ENCODE measurements at places on chromosomes 11 and 22.

GRCh38 chr11:130548491-130548833 is 100.0 kb downstream of the ADAMTS15 start:
- ATAC-seq = no peak

- ATAC-seq = no peak
Measured at GRCh38 chr22:28426346-28427132, 253.1 kb downstream of the TTC28 start.

DNA sequence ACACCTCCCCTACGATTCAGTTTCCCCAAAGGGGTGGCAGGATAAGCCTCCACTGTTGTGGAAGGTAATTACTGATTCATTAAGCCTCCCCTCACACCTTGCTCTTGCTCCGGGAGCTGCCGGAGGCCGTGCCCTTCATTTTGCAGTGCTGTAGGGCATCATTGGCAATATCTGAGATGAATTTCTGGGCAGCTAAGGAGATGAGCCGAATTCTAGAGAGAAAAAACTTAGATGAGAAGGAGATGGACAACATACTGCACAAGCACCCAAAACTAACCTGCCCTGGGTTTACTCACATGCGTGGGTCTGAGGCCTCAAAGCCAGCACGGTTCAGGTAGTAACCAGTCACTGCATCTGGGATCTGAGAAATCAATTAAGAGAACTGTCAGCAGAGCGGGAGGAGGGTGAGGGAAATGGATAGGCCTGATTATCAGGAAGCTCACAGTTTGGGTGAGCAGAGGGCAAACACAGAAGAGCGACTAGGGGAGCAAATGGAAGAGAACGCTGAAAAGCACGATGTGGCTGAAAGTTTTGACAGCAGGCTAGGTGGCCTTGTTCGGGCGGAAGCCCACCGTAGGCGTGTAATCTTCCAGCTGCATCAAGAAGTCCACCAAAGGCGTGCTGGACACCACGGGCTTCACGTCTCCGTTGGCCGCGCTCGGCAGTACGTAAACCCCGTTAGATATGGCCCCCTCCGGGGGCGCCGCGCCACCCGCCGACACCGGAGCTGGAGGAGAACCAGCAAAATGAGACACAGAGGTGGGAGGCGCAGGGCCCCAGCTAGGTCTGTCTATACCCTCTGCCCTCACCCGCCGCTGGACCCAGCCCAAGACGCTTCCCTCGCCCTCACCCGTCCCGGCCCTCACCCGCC is 689 bp downstream of the TAF10 start:
- peak; percentile 2 for ATAC-seq

GRCh38 chr11:33775832-33776470 is 1.6 kb upstream of the FBXO3 start:
- ATAC-seq = no peak

DNA sequence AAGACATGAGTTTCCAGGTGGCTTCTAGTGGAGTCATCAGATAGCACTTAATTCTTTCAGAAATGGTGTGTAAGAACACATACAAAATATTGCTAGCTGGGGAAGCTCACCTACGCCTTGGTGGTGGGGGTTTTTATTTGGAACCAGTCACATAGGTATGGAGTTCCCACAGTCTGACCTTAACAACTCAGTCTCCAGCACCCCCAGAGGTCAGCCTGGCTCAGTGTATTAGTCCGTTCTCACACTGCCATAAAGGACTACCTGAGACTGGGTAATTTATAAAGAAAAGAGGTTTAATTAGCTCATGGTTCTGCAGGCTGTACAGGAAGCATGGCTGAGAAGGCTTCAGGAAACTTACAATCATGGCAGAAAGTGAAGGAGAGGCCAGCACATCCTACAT is 317.5 kb upstream of the ZC3H12C start:
- ATAC-seq = no peak

DNA sequence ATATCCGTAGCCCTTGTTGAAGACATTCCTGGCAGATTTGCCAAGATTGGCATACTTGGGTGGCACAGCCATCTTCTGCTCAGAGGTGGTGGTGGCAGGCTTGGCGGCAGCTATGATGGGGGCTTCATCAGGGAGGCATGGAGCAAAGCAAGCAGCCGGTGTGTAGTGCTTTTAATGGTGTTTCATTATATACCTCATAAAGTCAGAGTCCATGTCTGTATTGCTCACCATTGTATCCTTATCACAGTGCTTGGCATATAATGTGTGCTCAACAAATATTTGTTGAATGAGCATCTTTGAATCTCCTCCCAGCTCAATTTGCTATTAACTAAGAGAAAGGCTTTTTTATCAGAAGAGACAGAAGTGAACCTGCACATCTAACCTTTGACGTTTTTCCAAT is 7.8 kb upstream of the DNHD1 start:
- no peak for ATAC-seq

- ATAC-seq = no peak
Measured at GRCh38 chr22:29485448-29485847, 5.4 kb downstream of the NEFH start.

DNA sequence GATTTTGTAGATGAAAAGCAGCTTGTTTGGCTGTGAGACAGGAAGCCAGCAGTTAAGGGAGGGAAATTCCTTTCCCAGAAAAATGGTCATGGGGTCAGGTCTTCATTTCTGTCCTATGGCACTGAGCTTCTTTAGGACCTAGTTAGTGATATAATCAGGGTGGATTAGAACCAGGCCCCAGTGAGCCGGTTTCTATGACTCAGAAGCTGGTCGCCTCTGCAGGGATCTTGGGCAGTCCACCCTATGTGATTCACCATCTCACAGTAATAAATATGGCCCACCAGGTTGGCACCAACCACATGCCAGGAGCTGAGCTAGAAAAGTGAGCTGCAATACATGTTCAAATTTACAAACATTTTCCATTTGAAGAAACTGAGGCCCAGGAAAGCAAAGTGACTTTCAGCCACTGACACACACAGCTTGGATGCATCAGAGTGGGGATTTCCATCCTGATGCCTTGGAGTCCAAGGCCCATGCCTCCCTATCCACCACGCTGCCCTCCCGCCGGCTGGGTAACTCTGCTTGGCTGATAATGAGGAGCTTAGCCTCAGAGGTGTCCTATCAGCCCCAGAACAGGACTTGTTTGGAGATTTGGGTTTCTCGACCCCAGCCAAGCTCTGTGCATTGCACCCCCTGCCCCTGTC is 42.0 kb downstream of the CD82 start:
- ATAC-seq = peak; percentile 64

- ATAC-seq = no peak
Measured at GRCh38 chr11:69657911-69658625, 17.1 kb downstream of the LTO1 start.

DNA sequence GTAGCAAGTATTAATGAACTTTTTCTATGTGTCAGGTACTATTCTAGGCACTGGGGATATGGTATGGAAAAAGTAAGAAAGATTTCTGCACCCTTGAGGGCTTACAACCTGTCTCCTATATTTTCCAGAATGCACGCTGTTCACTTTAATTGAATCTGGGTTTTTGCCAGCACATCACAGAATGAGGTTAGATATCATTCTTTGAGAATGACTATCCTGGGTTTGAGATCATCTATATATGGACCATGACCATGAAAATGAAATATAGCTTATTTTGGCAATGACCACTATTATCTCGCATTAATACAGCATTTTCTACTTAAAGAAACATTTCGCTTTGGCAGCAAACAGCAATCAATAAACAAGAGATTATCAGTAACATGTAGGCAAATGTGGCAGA is 46.9 kb downstream of the C11orf71 start:
- ATAC-seq = no peak

DNA sequence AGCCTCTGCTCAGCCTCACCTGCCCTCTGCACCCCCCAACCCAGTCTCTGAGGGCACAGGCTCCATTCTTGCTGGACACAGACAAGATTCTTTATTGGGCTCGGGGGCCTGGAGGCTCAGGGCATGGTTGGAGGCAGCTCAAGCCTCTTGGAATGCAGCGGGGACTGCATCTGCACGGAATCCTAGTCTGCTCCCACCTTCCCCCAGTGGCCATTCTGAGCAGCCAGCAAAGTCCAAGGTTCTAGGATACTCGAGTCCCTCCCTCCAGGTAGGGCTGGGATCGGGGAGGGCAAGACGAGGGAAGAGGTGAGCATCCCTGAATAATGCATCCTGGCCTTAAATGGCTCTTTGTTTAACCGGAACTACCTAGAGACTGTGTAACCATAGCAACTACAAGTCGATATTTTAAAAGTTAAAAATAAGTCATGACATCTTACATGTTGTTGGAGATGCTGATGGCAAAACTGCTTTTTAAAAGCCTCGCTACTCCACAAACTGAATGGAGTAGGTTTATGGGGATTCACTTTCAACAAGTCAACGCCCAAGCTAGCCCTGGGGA is 10.7 kb upstream of the IGSF22 start:
- ATAC-seq = no peak

DNA sequence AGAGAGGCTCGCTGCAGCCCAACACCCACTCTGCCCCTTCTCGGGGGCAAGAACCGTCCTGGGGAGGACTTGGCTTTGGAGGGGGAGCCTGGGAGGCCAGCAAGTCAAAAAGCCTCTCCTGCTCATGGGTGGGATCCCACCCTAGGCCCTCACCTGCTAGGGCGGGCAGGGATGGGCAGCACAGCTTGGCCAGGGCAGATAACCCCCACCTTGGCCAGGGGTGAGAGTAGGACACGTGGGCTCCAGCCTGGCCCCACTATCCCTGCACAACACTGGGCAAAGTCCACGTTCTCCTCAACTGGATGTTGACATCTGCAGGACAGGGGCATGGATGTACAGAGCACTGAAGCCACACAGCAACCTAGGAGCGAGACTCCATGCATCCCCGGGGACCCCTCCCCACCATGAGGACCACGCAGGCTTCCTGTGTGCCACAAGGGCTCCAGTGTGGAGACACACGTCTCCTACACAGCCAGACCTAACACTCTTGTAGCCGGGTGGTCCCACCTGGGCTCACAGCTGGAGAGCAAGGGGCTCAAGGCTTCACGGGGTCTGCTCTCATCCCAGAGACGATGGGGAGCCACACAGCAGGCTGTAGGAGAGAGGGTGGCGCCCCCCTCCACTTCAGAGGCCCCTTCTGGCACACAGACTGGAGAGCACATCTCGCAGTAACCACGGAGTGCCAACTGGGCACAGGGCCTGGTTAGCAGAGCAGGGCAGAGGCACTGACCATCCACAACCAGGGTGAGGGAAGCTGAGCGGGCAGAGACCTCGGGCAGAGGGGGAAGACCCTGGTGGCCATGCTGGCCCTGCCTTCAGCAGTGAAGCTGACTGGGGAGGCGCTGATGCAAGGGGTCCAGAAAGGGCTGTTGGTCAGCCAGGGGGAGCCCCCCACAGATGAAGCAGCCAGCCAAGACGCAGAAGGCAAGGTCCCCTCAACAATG is 171.1 kb downstream of the CRYBB2 start:
- no peak for ATAC-seq

DNA sequence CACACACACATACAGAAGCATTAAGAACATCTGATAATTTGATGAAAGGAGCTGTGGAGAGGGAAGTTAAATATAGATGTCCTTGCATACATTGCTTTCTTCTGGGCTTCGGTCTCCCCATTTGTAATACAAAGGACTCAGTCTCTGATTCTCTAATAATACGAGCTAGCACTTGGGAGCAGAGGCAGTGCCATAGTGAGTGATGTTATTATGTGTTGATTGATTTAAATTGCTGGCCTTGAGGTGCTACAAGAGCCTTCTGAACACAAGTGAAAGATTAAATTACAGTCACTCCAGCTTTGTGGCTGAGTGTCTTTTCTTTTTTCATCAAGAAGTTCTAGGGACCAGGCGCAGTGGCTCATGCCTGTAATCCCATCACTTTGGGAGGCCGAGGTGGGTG is 61.5 kb upstream of the HMGXB4 start:
- no peak for ATAC-seq

DNA sequence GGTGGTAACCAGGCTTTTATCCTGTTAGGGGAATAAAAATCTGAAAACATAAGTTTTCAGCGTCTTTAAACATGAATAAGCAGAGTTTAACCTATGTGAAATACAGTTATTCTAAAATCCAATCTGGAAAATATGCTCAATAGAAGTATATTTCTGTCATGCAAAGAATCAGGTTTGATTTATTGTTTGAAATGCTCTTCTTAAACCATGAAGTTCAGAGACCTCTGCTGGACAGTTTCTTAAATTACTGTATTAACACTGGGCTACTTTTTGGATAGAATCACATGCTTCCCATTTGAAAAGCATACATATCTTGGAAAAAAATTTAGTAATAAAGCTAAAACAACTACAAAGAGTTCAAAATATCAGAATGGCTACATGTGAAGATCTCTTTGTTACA is 25.4 kb downstream of the APIP start:
- ATAC-seq = no peak

DNA sequence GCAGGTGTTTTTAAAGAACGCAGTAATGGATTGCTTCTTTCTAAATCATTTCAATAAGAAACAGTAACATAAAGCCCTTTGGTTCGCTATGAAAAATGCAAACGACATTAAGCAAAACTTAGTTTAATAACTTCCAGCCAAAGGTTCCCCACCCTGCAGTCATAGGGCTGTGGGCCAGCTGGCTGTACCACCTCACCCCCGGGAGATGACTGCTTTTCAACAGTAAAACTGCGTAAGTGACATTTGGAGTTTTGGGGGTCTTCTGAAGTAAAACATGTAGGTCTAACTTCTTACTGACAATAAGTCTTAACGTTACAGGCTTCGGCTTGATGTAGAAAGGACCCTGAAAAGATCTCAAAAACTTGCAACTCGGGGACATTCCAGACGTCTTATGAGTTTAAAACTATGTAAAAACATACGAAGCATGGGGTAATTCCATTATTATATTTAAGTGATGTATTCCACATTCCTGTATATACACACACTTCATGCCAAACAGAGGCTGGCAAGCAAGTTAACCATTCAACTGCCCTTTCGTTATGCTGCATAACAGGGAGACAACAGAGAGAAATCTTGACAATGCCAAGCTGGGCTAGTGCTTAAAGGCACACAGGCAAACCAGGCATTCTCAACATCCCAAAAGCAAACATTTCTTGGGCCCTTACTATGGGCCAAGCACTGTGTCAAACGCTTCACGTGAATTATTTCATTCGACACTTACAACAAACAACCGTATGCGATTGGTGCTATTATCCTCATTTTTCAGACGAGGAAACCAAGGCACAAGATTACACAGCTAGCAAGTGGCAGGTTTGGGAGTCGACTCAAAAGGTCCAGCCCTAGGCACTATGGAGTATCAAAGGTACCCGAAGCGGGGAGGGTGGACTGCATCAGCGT is 1.2 kb downstream of the MRTFA start:
- no peak for ATAC-seq

- ATAC-seq = no peak
Measured at GRCh38 chr22:44328326-44328725, 15.6 kb upstream of the SHISAL1 start.

DNA sequence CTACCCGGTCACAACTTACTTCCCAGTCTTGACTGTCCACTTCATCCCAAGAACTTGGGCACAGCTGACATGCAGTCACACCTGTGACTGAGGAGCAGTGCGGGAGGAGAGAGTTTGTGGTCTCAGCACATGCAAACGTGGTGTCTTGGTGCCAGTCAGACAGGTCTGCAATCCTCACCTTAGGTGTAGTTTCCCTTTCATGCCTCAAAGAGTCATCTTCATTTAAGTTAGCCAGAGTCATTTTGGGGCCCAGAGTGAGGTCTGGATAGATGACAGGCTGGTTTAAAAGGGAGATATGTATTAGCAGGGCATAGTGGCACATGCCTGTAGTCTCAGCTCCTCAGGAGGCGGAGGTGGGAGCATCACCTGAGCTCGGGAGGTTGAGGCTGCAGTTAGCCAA is 108.5 kb upstream of the SORL1-AS1 start:
- peak; percentile 23 for ATAC-seq
